ENCODE measurements at places on chromosomes 13 and 19.

GRCh38 chr19:15062036-15062435 lies 12.8 kb downstream of the CASP14 start:
- no peak for DNase-seq

- no peak for DNase-seq
Measured at GRCh38 chr19:6412447-6413091, 12.0 kb downstream of the KHSRP start.

DNA sequence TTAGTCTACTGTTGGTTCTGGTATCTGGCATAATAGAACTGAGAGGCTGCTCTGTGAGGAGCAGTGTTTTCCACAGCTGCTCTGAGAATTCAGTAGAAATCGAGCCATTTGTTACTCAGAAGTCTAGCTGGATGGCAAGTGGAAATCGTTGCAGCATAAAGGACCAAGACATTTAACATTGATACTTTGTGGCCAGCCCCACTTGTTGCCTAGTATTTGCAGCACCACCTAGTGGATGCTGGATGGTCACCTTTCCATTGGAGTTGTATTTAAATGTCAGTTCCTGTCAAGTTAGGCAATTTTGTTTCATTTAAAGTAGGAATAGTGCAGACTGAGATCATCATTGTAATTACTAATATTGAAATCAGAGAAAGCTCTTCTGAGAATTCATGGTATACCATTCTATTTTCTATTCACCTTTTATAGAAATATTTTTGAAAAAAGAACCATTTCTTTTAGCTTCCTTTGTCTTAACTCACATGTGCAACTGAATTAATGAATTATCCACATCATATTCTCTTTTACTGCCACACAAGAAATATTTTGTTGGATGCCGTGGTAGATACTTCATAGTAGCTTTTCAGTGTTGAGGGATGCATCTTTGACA lies 64.6 kb downstream of the PDS5B start:
- DNase-seq, result peak; percentile 74

DNA sequence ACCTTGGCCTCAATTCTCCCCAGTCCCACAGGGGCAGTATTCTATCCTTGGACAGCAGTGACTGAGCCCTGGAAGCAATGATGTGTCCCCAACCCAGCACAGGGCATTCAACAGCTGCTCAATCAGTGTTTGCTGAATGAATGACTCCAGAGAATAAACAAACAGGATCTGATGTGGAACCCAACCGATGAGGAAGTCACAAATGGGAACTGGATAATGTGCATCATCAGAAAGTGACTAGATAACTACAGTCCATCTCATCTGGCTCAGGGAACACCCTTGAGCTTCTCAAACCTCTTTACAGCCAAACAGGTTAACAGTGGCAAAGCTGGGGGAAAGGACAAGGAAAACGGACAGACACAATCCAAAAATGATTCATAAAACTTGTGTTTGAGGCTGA lies 8.2 kb downstream of the SLC25A30 start:
- DNase-seq, result no peak

DNA sequence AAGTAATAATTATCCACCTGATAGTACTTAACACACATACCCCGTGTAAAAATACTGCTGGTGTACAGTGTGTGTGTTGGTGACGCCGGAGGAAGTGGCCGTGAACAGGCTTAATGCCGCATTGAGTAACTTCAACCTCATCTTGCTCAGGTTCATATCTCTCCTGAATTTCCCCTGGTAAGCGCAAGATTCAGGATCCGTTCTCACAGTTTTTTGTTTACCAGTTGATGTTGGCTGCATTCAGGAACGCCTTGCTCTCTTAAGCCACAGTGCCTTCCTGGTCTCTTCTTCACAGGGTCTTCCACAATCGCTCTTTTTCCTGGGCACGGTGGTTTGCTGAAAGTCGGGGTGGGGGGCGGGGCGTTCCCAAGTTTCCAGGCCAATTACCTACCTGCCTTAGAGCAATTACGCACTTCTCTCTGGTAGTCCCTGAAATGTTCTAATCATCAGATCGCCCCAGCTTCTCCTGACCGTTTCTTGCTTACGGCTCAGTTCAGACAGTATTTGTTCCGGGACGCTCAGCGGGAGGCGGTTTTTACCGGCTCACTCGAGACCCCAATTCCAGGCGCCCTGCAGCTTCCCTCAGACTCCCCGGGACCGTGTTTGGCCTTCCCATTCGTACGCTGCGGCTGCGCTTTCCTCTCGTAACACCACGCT lies 706 bp upstream of the DNAJC3 start:
- DNase-seq, result peak; percentile 72

DNA sequence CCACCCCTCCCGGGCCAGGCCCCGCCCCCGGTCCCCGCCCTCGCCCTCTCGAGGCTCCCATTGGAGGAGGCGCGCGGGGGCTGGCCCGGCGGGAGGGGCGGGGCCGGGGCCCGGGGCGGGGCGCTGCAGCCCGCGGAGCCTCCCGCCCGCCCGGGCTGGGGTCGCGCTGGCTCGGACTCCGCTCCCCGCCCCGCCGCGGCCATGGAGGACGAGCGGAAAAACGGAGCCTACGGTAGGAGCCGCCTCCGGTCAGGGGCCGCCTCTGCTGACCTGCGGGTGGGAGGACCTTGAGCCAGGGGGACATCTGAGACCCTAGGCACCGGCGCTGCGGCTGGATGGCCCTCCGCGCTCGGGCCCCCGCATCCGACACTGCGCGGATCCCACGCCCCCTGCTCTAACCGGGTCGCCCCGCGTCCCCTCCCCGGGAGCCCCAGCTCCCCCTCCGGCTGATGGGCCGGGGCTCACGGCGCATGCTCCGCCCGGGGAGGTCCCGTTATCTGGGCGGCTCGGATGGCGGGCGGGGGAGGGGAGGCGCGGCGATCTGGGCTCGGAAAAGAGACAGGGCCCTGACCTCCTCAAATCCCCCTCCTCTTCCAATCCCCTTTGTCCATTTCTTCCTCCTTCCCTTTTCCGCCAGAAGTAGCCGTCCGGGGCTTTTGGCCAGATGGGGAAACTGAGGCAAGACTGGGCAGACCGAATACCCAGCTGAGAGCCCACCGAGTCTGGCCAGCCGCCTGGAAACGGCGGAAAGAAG lies 15.4 kb upstream of the AP1M2 start:
- peak; percentile 77 for DNase-seq

- DNase-seq, result no peak
Measured at GRCh38 chr19:4360641-4361151, 17.3 kb downstream of the MPND start.

- DNase-seq, result no peak
Measured at GRCh38 chr13:26628706-26629105, 71.2 kb downstream of the WASF3 start.

GRCh38 chr13:30196025-30196424 lies 111.3 kb downstream of the KATNAL1 start:
- peak; percentile 39 for DNase-seq
